Glutamatergic neuron (in vitro differentiated cells): ENCODE measurements at places on chromosomes 13 and 19. TPM values are rescaled to one million over a fixed set of nuclear protein-coding genes. Genes with fewer than 3 reads are reported as not detected.
A peak's percentile ranks its signal among the peaks of the same experiment; 100 is the strongest.

The KLK11 gene
- not detected for total RNA-seq

The ZNF492 gene
- total RNA-seq: not detected

The WDR87 gene
- not detected for total RNA-seq

The C19orf18 gene
- total RNA-seq: 1.6 TPM

The FBXO27 gene
- total RNA-seq: 2.2 TPM

The ICAM4 gene
- not detected for total RNA-seq

DNA sequence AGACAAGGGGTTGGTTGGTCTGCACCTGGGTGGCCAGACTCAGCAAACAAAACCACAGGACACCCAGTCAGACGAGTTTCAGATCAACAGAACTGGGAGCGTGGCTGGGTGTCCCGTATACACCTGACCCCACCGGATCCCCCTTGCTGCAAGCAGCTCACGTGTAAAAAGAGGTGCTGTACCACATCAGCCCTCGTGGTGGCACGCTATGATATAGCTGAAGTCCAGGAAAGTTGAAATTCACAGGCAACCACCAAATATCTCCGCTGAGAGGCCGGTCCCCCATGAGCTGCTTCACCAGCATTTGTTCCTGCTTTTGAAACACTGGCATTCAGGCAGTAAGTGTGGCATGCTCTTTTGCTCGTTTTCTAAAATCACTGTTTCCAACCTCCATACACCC, 92.3 kb downstream of the TUBA3C start:
- DNase-seq: no peak

- no peak for DNase-seq
Observed at GRCh38 chr13:77001963-77002587, 10.2 kb downstream of the CLN5 start.

GRCh38 chr19:14561249-14561648, 10.6 kb downstream of the NDUFB7 start:
- no peak for DNase-seq

DNA sequence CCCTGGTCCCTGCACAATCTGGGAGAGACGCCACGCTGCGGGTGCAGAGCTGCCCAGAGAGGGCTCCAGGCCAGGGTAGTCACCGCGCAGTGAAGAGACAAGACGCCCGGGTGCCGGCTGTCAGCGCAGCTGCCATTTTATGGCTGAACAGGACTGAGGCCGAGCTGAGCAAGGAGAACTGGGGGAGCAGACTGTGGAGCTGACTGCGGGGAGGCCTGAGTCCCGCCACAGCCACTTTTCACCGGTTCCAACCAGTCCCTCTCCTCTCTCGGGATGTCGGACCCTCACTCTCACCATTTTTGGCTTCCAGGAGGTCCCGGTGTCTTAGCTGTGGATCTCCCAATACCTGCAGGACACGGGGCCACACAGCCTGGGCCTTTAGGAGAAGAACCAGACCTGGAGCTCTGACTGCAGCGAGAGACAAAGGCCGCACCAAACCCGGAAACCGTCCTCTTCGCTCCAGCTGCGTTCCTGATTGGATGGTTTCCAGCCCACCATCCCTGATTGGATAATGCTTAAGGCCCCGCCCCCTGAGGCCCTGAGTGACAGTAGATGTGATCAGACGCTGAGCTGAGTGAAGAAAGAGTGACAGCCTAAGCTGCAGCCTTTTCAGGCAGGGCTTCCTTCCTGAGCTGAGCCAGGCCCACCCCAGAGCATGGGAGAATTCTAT, at the start of gene ZNF626:
Gene ZNF626 (minus strand): TSS at position 422 of the 670 bp plus-strand sequence. CDS start 125 bp downstream, at position 297.
- peak; percentile 96 for DNase-seq
